Activated CD4-positive, alpha-beta T cell treated with anti-CD3 and anti-CD28 coated beads for 24 hours (primary cell): ENCODE measurements at places on chromosomes 6 and 20.
A peak's percentile ranks its signal among the peaks of the same experiment; 100 is the strongest.

GRCh38 chr20:49740807-49741206 is 27.1 kb upstream of the B4GALT5 start:
- DNase-seq: no peak

- DNase-seq: no peak
These were observed 54.7 kb downstream of the TRMT6 start for GRCh38 chr20:5895626-5896025.

- no peak for DNase-seq
These were observed 63.9 kb downstream of the KCNS1 start for GRCh38 chr20:45037050-45037449.

DNA sequence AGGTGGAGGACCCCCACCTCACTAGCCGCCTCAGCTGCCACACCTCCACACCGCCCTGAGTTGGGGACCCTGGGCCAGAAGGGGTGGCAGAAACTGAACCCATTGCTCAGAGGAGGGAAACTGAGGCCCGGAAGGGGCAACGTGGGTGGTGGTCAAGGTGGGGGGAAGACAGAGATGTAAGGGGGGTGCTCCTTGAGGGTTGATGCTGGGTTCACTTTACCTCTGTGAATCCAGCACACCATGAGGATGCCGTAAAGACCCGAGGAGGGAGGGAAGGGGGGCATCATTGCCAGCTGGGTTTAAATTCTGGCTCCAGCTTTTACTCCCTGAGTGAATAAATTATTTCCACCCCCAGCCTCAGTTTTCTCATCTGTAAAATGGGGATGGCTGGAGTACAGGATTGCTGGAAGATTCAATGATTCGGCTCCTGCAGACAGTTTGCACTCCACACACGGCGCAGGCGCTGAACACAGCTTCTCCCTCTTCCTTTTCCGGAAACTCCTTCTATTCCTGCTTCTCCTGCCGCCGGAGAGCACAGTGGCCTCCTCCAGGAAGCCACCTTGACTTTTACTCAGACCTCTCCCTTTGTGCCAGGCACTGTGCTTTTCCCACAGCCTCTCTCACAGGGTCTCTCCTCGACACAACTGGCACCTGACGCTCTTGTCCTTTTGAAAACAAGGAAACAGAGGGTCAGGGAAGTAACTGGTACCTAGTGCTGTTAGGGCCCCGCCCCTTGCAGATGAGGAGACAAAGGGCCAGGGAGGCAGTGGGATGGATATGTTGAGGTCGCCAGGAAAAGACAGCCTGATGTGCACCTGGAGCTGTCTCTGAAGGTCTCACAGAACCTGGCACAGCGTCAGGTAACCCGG is 59.4 kb downstream of the UBE2V1 start:
- no peak for DNase-seq

DNA sequence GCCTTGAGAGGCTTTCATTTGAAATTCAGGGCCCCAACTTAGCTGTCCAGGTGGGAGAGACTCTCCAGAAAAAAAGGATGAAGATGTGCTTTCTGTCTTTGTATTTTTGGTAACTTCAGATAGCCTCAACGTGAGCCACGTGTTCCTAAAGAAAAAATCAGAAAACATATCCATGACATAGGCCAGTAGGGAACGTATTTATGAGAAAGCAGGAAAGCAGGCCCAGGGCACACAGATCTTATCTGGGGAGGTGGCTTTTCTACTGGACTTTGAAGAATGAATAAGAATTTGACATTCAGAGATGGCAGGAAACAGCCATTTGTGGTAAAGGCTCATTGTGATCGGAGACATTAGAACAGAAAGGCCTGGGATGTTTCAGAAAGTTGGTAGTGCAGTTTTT is 21.2 kb upstream of the EXOC2 start:
- no peak for DNase-seq

GRCh38 chr20:59600472-59600871 is 3.9 kb upstream of the PHACTR3 start:
- DNase-seq: no peak

GRCh38 chr6:136378888-136379287 is 89.2 kb upstream of the BCLAF1 start:
- no peak for DNase-seq

GRCh38 chr6:6851059-6851948 is 256.5 kb upstream of the RREB1 start:
- no peak for DNase-seq

DNA sequence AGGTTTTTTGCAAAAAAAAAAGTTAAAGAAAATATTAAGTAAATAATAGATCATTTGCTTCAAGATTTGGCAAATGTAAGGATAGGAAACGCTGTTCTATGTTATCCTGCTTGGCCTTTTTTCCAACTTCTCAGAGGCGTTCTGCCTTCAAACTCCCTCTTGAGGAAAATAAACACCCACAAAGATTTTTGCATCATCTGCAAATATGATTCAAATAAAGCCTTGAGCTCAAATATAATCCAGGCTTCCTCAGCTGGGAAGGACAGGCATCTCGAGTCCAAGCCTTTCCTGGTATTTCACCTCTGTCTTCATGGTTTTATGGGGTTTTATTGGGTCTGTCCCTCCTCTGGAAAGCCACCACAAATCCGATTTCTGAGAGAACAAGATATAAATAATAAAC is 67.7 kb upstream of the PTPN1 start:
- no peak for DNase-seq

GRCh38 chr20:20386192-20386591 is 18.3 kb downstream of the INSM1 start:
- no peak for DNase-seq

DNA sequence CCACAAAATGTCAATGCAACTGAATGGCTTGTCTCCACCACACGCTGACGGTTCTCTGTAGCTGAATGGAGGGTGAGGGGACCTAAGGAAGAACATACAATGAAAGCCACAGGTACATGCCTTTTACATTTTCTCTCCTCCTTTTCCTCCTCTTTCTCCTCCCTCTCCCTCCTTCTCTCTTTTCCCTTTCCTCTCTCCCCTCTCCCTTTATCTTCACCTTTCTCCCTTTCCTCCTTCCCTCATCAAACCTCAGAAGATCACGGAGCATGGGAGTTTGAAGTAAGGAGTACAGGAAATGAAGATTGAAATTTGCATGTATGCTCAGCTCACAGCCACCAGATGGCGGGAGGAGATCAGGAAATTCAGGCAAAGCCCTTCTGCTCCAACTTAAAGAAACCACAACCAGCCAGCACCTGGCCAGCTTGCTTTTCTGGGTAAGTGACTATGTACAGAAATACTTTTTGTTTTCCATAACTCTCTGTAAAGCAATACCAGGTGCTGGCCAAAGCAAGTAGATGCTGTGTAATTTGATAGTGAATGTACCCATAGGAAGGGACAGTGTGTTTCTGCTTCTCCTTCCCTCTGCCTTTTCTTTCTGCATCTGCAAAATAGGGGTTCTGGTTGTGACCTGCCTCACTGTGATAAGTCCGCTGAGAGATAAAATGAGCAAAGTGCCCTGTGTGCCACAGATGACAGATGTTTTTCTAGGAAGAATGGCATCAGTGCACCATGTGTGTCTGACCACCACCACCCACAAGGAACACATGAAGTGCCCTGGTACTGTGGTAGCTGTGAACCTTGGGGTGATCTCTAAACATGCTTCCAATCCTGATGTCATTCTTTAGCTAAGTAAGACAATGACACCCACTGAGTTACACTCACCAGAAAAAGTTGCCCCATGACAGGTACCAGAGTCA is 18.6 kb upstream of the FOXO3 start:
- peak; percentile 46 for DNase-seq

GRCh38 chr20:53625311-53626129 is 31.9 kb upstream of the ZNF217 start:
- no peak for DNase-seq

DNA sequence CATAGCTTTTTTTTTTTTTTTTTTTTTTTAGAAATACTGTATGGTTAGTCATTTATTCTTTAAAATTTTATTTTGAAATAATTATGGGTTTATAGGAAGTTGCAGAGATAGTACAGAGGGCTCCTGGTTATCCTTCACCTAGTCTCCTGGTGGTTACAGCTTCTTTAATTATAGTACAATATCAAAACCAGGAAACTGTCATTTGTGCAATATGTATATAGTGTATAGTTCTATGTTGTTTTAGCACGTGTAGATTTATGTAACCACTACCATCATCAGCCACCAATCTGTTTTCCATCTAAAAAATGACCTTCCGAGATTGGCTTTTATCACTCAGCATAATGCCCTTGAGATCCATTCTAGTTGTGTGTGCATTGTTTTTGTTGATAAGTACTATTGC is 54.7 kb downstream of the SLC22A2 start:
- no peak for DNase-seq

DNA sequence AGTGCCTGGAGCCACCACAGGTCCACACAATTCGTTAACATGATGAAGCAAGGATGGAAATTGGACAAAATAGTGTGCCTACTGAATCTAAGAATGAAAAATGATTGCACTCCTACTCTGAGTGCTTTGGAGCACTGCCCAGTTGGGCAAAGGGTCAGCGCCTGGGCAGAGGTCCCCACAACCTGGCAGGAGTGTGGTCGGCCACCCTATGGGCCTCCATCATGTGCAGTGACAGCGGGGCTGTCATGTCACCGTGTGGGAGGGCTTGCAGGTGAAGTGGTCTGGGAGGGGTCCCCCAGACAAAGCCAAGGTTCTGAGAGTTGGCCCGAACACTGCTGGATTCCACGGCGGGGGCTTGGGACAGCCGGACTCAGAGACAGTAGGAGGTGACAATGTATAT is 36.2 kb upstream of the CD93 start:
- no peak for DNase-seq

GRCh38 chr6:152316024-152316423 is 321.1 kb downstream of the SYNE1 start:
- no peak for DNase-seq

DNA sequence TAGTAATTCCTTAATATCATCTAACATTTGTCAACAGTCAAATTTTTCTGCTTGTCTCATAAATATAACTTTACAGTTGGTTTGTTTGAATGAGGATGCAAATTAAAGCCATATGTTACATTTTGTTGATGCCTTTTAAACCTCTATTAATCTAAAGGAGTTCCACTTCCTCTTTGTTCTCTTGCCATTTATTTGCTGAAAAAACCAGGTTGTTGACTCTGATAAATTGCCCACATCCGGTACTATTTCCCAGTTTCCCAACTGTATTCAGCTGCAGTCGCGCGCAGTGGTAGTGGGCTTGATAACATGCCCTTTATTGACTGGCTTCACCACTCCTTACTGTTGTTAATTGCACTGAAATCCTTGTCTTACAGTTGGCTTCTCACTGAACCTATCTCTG is 32.8 kb upstream of the SIRPB2 start:
- DNase-seq: no peak

GRCh38 chr6:79246891-79247290 is 12.4 kb upstream of the HMGN3 start:
- no peak for DNase-seq

- no peak for DNase-seq
These were observed 40.2 kb upstream of the CRISP1 start for GRCh38 chr6:49906526-49906925.

GRCh38 chr6:96794980-96795379 is 42.3 kb downstream of the GPR63 start:
- DNase-seq: no peak

- no peak for DNase-seq
These were observed 44.7 kb upstream of the CCN2 start for GRCh38 chr6:131995917-131996316.

DNA sequence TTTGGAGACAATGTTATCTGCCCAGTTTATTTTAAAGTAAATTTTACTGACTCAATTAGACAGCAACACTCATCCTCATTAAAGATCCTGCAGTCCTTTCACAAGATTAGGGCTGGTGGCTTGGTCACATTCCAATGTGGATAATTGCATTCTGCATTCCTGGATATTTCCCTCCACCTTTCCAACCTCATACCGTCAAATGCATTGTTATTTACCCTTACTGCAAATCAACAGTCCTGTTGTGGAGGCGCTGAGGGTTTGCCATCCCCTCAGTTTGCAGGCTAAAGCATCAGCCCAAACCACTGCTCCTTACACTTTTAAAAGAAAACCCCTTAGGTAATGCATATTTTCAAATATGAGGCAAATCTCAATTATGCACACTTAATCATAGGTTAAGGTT is 5.4 kb downstream of the CITED2 start:
- no peak for DNase-seq

- no peak for DNase-seq
These were observed 795.6 kb downstream of the TENT5A start for GRCh38 chr6:80956898-80957297.

- no peak for DNase-seq
These were observed 170.7 kb upstream of the PREP start for GRCh38 chr6:105573556-105573955.

DNA sequence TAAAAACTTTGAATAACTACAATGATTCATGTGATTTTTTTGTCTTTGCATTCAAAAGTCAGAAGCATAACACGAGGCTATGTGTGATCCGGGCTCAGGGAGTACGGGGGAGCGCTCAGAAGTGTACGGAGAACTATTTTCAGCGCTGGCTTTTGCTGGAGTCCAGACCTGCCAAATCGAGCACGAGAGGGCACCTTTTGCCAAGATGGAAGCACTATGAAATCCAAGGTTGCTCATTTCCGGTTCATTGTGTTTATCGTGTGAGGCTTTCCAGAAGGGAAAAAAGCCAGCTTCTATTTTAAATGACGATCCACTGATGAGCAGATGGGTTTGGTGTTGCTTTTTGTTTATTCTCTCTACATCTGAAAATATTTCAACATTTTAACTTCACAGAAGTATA is 11.3 kb downstream of the RAMACL start:
- no peak for DNase-seq

DNA sequence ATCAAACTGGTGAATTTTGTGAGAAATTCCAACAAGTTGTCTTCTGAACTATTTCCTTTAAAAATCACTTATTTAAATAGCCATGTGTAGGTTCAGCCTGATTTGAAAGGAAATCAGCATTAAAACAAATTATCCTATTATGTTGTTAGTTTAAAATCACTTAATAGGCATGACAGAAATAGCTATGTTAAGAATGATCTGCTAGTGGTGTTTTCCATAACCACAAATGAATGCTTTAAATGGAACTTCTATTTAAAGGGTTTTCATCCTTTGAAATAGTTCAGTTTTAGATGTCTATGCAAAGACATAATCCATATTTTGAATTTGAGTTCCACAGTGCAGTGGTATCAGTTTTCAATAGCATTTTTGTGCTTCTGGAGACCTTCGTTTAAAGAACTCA is 120.1 kb downstream of the PLEKHG1 start:
- no peak for DNase-seq

GRCh38 chr6:68975064-68975463 is 340.0 kb downstream of the ADGRB3 start:
- no peak for DNase-seq
